ENCODE measurements at places on chromosomes 13 and 19.

- DNase-seq, result no peak
Observed at GRCh38 chr19:48992581-48993174, 431 bp downstream of the GYS1 start.

DNA sequence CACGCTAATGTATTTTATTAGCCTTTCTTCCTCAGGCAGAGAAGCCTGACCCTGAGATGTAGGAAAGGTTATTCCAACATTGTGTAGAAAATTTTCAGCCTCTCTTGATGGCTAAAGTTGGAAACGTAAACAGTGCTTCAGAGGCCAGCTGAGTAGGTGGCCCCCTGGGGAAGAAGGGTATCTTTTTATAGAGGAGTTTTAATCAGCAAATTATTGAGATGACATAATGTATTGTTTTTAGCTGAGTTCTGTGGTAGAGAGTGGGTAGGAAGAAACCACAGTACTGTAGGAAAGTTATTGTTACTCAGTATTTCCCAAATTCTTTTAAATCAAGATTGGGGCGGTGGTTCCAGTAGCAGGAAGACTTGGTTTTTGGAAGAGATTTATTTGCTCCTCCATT is 268.8 kb downstream of the DLEU7 start:
- DNase-seq, result peak; percentile 64

DNA sequence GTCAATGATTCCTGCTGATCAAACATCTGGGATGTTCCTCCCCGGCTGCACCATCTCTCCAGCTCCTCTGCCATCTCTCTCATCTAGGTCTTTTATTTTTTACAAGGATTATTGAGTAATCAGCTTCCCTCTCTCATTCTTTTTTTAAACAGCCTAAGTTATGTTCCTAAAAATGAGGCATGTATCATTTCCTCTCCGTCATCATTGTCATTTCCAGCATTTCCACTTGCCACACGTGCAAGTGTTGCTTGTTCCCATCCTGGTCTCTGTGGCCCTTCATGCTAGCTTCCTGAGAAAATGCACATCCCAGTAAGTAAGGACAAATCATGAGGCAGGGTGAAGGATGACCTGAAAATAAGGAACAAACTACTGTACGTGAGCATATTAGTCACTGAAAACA is 102.7 kb upstream of the POSTN start:
- no peak for DNase-seq

DNA sequence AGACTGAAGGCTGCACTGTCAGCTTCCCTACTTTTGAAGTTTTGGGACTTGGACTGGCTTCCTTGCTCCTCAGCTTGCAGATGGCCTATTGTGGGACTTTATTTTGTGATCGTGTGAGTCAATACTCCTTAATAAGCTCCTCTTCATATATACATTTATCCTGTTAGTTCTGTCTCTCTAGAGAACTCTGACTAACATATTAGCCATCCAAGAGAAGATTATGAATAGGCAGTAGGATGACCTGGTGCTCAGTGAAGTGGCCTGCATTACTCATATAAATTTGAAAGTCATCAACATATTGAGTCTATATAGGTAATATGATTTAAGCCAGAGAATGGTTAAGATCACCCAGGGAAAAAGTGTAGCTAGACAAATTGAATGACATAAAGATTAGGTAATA is 136.3 kb upstream of the UFM1 start:
- no peak for DNase-seq

DNA sequence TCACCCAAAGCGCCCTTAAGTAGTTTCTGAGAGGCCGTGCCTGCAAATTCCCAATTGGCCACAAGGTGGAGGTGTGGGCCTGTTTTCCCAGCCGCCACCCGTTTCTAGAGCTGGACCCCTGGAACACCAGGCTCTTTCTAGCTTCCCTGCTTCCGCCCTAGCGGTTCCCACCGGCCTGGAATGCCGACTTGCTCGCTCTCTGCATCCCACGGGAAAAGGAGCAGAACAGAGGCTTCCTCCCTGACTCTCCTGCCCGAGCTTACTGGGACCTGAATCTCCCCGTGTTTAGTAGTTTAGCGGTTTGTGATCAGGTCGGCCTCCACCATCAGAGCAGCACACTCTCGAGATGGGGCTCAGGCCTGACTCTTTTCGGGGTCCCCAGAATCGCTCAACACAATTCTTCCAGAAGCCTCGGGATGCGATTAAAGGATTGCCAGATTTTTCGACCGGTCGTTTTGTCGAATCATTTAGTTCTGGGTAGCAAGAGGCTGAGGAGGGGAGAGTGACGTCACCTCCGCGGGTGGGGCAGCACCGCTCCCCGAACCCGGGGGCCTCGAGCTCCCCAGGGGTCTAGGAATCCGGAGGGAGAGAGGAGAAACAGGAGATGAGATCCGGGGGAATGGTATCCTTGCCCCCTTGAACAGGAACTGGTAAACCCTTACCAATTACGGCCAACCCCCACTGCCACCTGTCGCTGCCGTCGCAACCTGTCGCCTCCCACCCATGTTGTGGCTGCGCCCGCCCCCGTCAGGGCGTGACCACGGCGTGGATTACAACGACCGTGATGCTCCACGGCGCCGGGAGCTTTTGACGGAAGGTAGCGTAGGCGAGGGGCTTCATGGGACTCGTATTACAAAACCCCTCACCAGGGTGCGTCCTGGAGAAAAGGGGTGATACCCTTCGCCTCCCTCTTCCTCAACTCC is 8.0 kb downstream of the NAPSA start:
- no peak for DNase-seq

DNA sequence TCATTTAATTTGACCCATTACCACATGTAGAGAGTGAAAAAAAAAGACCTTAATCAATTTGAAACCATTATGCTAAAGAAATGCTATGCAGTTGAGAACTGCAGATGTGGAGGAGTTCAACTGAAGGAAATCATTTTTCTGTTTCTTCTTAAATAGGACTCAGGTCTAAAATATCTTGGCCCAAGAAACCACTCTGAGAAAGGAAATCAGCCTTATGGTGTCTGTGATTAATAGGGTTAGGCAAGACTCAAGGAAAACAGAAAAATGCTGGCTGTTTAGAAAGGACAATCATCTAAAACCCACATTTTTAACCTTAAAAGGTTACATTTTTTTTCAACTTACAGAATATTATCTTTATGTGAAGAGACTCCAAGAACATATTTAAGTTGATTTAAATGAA is 1.9 kb upstream of the SLITRK1 start:
- no peak for DNase-seq
